Right cardiac atrium (tissue), 5 donors: ENCODE measurements at places on chromosomes 7 and 10.

GRCh38 chr7:140213684-140214074, 36.9 kb upstream of the KDM7A start:
- no peak for DNase-seq

DNA sequence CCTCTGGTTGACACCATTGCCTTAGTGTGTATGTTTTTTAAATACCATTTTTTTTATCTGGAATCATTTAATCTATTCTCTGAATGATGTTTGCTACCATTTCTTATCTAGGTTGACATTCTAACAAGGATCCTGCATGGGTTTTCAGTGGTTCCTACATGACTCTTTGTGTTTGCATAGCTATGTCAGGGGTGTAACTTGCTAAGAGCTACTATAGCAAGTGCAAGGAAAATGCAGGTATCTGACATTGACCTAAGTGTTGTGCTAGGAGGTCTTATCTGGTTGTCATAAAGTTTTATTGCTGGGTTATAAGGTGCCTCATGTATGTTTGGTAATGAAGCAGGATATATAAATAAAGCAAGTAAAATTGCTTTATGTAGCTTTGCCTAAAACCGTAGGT, 183.2 kb downstream of the PLXDC2 start:
- DNase-seq, result no peak

DNA sequence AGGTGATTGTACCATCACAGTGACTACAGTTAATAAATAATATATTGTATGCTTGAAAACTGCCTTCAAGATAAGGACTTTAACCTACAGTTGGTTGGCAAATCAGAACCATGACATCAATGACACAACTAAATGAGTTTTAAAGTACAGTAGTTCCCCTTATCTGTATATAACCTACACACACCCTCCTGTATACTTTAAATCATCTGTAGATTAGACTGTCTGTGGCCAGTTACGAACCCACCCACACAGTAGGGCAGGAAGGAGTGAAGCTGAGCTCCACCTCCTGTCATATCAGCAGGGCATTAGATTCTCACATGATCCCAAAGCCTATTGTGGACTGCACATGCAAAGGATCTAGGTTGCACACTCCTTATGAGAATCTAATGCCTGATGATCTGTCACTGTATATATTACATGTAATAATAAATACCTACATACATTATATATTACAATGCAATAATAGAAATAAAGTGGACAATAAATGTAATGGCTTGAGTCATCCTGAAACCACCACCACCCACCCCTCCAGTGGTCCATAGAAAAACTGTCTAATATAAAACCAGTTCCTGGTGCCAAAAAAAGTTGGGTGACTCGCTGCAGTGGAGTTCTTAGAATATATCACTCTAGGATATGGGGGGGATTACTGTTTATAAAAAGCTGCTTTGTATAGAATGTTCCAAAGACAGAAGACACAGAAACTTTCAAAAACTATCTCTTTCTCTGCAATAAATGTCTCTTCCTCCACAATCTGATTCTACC, 5.6 kb downstream of the TPK1 start:
- no peak for DNase-seq

DNA sequence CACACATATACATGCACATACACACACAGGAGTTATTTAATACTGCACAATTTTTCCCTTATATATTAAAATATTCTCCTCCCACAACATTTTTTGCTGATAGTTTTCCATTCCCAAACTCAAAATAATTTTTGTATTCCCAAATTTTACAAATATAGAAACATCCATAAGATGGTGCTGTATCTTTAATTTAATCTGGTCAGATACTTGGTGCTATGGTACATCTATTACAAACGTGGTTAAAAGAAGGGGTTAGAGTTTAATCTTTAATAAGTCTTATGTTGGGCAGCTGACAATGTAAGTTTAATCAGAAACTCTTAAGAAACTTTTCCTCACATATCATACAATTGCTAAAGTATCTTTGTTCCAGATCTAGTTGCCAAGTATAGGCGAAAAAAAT, 10.2 kb upstream of the CADPS2 start:
- DNase-seq, result no peak

DNA sequence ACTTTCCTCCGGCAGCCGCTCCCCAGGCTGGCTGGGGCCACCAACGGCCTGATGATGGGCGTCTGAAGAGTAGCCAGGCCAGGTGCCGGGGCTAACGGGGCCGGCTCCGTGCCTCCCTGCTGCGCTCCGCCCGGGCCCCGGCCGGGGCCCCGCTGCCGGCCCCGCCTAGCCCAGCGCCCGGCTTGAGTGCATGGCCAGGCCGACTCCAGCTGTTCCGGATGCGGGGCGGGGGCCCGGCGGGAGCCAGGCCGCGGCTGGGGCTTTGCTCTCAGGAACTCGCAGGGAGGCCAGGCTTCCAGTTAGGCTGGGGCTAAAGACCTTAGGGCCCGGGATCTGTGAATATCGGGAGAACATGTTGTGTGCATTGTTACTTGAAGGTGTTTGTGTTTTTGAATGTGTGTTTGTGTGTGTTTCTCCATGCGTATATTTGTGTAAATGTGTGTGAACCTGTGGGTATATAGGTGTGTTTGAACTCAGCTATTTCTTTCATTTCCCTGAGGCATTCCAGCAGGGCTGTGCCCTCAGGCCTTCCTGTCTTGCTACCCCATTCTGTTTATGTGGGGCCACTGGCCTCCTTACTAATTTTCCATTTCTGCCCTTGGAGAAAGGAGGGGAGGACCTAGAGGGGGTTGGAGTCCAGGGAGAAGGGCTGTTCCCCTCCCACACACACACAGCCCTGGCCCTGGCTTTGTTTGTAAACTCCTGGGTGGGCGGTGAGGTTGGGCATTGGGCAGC, 1.1 kb upstream of the LBX1 start:
- DNase-seq, result no peak

- no peak for DNase-seq
These were observed 92.1 kb downstream of the PPP1R3C start for GRCh38 chr10:91540733-91541132.

- DNase-seq, result no peak
These were observed 7.2 kb downstream of the INSYN2A start for GRCh38 chr10:127189226-127189625.

GRCh38 chr10:117537436-117537903, 5.1 kb upstream of the EMX2 start:
- DNase-seq, result no peak

DNA sequence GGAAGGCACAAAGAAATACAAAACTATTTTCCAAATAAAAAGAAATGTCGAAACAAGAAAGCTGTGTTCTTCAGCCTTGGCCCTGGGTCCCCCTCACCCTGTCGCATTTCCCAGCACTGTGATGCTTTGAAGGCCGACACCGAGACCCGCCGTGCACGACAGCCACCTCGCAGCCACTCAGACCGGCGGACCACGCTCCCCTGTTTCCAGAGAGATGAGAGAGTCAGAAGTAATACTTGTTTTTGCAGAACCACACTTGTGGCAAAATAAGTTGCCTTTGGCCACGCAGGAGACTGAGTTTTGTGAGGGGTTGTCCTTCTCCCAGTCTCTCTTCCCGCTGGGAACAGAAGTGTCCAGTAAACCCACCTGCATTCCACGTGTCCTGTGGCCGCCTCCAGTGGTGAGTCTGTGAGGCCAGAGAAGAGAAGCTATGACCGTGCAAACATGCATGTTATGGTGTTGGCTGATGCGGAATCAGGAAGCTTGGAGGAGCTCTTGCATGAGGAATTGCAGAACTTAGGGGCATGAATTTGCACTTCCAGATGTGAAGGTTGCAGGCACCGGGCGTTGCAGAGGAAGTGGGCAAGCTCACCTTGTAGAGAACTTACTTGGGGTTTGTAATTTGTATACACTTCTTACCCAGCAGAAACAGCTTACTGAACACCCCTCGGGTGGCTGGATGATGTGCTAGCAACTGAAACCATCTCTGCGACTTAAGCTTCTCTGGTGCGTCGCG, 194.5 kb downstream of the EBF3 start:
- DNase-seq, result no peak

GRCh38 chr7:88357294-88357693, 50.6 kb upstream of the STEAP4 start:
- peak; percentile 49 for DNase-seq

DNA sequence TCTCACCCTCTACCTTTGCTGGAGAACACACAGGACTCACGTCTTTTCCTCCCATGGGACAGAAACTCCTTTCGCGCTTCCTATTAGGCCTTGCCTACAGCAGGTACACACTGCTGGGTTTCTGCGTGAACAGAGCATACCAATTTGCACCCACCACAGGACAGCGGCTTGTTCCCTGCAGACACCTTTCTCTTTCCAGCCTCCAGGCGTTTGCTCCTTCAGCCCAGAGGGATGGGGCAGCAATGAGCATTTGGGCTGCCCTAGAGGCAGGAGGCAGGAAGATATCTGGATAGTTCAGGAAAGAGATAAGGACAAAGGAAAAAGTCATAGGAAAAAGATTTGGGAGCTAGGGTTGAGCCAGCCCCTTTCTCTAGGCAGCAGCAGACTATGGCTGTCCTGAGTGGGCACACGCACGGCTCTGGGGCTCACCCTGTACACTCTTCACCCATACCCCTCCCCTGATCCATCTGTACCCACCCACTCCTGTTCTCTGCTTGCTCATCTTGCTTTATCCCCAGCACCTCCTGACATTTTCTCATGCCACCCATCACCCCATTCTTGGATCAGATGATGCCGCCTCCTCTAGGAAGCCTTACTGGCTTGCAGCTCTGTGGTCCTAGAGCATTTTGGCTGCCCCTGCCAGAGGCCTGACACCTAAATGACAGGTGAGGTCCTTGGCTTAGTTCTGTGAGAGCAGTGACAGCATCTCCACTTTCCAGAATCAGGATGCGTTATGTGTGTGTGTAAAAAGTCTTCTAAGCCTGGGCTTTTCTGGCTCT, 40.7 kb upstream of the SPDYE3 start:
- DNase-seq, result no peak

GRCh38 chr10:67725567-67725966, 29.6 kb upstream of the CTNNA3 start:
- DNase-seq, result no peak

DNA sequence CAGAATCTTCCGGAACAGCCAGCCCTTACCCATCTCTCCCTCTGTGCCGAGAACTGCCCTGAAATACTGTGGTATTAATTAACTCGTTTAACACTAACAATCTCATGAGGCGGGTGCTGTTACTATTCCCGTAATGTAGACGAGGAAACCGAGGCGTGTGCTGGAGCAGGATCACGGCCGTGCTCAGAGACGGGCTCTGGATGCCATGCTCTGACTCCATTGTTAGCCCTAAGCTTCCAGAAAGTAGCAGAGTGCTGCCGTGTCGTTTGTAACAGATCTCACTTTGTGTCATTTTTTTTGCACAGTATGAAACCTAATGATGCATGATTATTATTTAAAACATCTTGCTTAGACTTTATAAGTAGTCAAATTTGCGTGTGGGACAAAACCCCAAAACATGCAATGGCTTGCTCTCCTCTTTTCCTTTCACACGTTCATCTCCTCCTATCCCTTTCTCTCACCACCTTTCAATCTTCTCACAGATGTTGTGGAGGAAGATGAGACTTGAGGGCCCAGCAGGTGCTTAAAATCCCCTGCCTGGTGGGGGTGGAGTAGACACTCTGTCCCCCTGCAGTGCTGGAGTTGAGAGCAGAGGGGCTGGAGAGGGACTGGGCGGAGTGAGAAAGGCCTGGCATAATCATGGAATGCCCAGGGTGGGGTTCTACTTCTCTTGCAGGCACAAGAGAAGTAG, 482 bp upstream of the ACTR3C start:
- DNase-seq, result no peak

GRCh38 chr7:148803094-148803493, 81.0 kb downstream of the EZH2 start:
- no peak for DNase-seq

DNA sequence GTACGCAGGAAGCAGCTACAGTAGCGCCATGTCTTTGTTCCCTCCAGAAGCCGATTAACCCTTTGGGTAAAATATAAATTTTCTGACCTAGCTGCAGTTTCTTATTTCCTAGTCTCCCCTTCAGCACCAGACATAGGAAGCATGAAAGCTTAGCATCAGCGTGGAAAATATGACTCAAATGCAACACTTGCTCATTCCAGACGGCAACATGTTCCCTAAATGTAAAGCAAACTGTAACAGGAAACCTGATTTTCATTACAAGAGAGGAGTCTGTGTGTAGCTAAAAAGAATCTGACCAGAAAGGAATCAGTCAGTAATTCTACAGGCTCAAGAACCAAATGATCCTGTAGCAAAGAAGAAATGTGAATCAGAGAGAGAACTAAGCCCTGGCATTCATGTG, 219.2 kb downstream of the C7orf25 start:
- DNase-seq, result no peak

GRCh38 chr7:139580435-139580834, 57.0 kb downstream of the CLEC2L start:
- DNase-seq, result no peak

- DNase-seq, result no peak
These were observed 9.3 kb downstream of the CROT start for GRCh38 chr7:87354749-87355148.
